ENCODE measurements at places on chromosomes 16 and 17.

DNA sequence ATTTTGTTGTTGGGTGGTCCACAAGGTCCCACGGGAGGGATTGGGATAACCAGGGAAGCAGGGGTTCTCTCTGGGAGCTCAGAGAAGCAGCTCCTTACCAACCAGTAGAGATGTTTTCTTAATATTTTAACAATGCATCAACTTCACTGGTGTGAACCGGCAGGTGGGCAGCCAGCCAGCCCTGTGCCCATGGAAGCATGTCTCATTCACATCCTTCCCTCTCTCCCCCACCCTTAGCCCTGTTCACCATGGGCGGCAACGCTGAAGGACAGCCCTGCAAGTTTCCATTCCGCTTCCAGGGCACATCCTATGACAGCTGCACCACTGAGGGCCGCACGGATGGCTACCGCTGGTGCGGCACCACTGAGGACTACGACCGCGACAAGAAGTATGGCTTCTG is 9.3 kb downstream of the MMP2 start:
- no peak for DNase-seq

GRCh38 chr17:2215616-2216364 is 87.8 kb downstream of the SMG6 start:
- DNase-seq = peak; percentile 89

- DNase-seq = no peak
Measured at GRCh38 chr17:32441886-32442285, 2.4 kb upstream of the PSMD11 start.

- DNase-seq = no peak
Measured at GRCh38 chr17:82985973-82986372, 93.4 kb upstream of the METRNL start.

DNA sequence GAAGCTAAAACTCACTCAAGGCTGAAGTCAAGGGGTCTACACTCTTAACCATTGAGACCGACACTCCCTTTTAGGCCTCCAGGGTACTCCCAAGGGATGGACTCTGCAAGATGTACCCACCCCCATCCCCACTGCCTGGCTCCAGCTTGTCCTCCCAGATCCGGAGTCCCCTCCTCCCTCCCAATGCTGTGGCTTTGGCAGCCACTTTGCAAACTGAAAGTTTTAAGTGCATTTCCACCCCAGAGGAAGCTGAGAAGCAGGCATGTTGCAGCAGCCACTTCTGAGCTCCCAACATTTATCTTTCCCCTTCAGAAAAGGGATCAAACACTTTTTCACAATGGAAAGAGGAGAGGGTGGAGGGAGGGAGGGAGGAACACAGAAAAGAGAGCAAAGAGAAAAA is 115.2 kb downstream of the COPRS start:
- DNase-seq = no peak

DNA sequence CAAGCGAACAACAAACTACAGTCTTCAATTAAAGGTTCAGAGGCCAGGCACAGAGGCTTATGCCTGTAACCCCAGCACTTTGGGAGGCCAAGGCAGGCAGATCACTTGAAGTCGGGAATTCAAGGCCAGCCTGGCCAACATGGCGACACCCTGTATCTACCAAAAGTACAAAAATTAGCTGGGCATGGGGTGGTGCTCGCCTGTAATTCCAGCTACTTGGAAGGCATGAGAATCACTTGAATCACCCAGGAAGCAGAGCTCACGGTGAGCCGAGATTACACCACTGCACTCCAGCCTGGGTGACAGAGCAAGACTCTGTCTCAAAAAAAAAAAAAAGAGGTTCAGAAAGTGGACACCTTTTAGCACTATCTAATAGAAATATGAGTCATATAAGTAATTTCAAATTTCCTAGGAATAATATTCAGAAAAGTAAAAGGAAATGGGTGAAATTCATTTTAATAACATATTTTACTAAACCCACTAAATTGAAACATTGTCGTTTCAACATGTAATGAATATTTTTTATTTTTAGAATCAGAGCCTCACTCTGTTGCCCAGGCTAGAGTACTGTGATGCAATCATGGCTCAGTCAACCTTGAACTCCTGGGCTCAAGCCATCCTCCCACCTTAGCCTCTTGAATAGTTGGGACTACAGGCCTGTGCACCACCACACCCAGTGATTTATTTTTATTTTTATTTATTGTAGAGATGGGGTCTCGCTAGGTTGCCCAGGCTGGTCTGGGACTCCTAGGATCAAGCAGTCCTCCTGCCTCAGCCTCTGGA is 15.2 kb upstream of the MARCHF10 start:
- no peak for DNase-seq
